Cardiac septum (tissue), 1 donor: ENCODE measurements at places on chromosomes 12 and 14. TPM values are rescaled to one million over a fixed set of nuclear protein-coding genes. Genes with fewer than 3 reads are reported as not detected.

AEBP2 gene
- total RNA-seq = 27.2 TPM

MYH6 gene
- 170 TPM for total RNA-seq

EIF2S3B gene
- total RNA-seq = 0.62 TPM

MGAT4C gene
- total RNA-seq = 0.59 TPM

FGF23 gene
- total RNA-seq = 0.46 TPM

TAS2R42 gene
- not detected for total RNA-seq

SLC38A4 gene
- total RNA-seq = not detected

SLC4A8 gene
- 0.86 TPM for total RNA-seq

STYK1 gene
- 0.16 TPM for total RNA-seq

GRCh38 chr14:47657143-47657542 is 18.3 kb downstream of the MDGA2 start:
- DNase-seq = no peak

GRCh38 chr12:27615331-27615891 is 80.8 kb upstream of the REP15 start:
- no peak for DNase-seq

- no peak for DNase-seq
These were observed 17.4 kb downstream of the PAWR start for GRCh38 chr12:79673354-79673753.

- no peak for DNase-seq
These were observed 1482.5 kb upstream of the TMEM132C start for GRCh38 chr12:126784328-126784921.

- no peak for DNase-seq
These were observed 40.3 kb downstream of the TIMELESS start for GRCh38 chr12:56408799-56409417.

- DNase-seq = no peak
These were observed 4.4 kb downstream of the WNT1 start for GRCh38 chr12:48982397-48983080.

DNA sequence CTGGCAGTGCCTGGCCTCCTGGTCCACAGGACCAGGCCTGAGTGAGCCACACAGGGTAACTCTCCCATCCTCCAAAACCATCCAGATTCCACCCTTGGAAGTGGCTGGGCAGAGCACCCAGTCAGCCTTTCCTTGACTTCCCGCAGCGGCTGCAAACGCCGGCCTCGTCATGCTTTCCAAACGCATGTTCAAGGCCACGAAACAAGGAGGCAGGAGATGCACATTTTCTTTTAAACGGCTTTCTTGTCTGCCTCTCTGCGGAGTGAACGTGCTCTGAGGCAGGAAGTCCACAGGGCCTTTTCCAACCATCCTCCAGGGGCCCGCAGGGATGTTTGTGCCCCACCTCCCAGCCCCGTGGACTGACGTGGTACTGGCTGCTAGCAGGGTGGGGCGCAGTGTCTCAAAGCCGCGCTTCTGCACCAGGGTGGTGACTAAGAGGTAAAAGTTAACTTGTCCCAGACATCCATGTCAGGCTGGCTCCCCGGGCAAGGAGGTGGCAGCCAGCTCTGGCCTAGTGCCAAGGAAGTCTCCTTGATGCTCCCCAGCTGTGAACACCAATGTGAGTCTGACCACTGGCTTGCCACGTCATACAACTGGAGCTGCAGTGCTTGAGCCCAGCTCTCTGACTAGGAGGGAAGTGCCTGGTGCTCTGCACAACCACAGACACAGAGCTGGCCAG is 45.0 kb downstream of the KCNA5 start:
- no peak for DNase-seq

DNA sequence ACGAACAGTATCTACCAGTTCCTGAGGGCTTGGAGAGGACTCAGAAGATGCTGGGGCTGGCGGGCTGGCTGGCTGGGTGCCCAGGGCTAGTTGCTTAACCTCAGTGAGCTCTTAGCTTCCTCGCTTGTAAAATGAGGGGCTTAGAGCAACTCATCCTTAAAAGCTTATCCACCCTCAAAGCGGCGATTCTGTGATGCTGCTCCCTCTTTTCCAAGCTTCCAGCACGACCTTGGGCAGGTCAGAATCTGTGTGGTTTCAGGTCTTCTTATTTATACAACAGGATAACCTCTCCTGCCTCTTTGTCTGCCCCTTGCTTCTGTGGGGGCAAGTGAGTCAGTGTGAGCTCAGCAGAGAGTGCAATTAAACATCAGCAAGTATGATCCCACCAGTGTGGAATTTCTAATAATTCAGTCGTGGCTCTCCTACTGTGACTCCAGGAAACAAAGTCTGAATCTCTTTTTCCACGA is 281.8 kb downstream of the KSR2 start:
- no peak for DNase-seq

DNA sequence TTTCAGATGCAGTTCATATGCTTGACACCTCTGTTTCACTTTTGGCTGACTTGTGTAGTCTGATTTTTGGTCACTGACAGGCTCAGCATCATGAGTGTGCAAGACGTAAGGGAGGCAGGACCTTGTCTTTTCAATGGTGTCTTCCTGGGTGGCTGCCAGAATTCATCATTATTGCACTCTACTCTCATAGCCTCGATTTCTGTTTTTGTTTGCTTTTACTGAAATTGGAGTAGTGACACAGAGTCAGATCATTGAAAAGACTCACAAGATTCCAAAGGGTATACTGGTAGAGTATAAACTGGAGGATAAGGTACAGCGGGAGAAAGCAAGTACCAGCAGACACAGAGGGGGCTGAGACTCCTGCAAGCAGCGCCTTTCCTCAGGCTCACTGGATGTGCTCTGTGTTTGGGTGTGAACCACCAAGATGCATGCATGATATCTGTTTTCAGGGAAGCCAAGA is 126.3 kb upstream of the FGD4 start:
- DNase-seq = no peak

GRCh38 chr12:95940514-95940913 is 1.9 kb downstream of the CCDC38 start:
- DNase-seq = no peak

DNA sequence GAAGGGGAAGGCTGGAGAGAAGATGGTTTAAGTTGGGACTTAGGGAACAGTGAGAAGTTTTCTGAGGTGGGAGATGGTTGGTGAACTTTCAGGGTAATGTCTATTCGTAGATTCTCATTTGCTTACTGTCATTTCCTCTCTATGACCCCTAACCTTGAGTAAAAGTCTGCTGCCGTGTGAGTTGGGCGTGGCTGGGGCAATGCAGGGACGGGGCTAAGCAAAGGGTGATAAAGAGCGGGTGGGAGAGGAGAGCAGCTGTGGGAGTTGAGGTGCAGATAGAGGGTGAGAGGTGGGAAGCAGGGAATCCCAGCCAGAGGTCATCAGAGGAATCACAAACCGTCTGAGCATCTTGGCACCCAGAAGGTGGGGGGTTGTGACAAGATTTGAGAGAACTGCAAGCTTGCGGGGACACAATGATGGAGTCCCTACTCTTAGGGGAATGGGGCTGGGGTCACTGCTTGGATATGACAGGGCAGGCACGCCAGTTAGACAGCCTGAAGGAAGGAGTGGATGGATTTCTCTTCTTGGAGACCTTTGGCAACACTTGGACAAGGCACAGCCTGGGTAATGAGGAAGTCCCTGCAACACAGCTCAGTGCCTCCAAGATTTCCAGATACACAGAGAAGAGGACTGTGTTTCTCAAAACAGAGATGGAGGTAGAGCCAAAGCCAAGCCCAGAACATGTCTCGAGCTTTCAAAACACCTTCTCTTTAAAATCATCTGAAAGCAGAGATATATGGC is 45.9 kb upstream of the CTDSP2 start:
- no peak for DNase-seq

GRCh38 chr12:121796855-121797751 is 3.6 kb upstream of the RHOF start:
- DNase-seq = peak; percentile 96

DNA sequence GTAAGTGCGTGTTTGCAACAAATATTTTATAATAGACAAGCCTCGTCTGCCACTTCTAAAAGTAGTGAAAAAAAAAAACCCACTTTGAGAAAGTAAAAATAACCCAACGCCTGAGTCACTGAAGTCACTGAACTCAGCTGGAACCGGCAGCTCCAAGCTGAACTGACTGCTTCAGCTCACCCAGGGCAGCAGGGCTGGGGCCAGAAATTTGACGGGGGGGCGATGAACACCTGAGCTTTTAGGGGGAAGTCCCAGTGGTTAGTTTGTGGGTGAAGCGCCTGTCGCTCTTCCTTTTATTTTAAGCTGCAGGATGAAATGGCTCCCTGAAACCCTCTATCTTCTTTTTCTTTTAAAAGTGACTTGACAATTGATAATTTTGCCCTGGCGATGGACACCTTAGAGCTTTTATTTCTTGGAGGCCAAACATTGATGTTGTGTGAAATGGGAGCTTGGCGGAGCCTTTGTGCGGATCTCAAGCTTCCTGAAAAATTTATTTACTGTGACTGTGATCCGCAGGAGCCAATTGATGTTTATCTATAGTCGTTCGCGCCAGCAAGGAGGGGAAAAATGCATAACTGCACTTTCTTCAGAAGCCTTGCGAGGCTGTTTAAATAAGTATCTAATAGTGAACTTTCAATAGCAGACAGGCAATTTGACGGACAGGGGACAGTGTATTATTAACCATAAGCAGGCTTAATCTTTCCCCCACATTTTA is 173.2 kb upstream of the MYL2 start:
- no peak for DNase-seq

GRCh38 chr12:93018610-93019009 is 89.5 kb upstream of the EEA1 start:
- DNase-seq = no peak

- no peak for DNase-seq
These were observed 59.7 kb downstream of the TRPV4 start for GRCh38 chr12:109773384-109774011.

GRCh38 chr12:28027328-28027727 is 54.8 kb upstream of the PTHLH start:
- DNase-seq = no peak

GRCh38 chr12:124583854-124584253 is 16.4 kb upstream of the NCOR2 start:
- no peak for DNase-seq

DNA sequence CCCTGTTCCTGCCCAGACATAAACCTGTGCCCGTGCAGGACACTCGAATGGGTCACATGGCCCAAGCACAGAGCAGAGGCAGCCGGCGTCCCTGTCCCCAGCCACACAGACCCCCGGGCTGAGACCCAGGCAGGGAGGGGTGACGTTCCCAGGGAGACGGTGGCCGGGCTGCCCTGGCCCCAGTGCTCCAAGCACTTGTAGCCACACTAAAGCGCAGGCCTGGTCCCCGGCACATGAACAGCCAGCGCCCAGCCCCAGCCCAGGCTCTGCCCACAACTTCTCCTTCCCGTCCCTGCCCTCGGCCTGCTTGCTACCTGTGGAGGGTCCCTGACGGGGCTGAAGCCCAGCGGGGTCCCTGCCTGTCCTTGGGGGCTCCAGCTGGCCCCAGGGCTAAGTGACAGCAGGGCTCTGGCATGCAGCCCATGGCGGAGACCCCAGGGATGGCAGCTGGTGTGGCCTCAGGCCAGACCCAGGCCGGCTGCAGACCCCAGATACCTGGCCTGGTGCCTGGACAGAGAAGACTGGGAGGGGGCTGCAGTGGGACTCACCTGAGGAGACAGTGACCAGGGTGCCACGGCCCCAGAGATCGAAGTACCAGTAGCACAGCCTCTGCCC is 338.4 kb downstream of the TMEM121 start:
- DNase-seq = peak; percentile 58

GRCh38 chr14:101458741-101459550 is 102.3 kb upstream of the DIO3 start:
- DNase-seq = peak; percentile 54

- no peak for DNase-seq
These were observed 17.7 kb downstream of the ERP27 start for GRCh38 chr12:14920475-14921126.

DNA sequence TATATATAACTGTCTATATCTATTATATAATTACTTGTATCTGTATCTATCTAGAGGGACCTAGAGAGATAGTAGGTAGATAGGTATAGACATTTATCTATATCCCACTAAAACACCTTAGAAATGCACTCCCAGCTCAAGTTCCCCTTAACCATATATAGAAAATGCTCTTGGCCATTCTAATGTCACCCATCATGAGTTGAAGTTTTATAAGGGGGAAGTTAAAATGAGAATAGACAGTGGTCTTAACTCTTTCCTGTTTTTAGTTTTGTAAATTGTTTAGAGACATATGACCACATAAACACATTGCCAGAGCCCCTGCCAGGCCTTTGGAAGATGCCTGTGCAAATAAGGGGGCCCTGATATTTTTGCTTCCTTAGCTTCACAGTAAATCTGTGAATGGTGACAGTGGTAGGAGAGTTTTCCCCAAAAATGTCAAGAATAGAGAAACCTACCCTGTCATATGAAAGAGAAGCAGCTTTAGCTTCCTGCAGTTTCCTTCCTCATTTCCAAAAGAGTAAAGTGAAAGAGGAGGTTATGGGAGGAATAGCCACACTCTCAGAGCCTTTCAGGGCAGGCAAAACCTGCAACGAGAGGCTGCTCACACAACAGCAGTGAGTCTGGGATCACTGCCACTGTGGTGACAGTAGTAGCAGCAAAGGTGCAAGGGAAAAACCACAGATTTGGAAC is 45.5 kb downstream of the MGST1 start:
- DNase-seq = no peak

DNA sequence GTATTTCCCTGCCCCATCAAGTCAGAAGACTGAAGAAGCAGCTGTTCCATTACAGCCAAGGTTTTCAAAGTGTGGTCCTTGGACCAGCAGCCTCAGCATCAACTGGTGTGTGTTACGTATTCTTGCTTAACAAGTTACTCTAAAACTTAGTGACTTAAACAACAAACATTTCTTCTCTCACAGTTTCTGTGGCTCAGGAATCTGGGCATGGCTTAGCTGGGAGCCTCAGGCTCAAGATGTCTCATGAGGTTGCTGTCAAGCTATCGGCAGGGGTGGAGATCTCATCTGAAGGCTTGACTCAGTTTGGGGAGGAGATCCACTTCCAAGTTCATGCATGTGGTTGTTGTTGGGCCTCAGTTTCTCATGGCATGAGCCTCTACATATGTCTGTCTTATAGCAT is 174.5 kb downstream of the KTN1 start:
- no peak for DNase-seq

DNA sequence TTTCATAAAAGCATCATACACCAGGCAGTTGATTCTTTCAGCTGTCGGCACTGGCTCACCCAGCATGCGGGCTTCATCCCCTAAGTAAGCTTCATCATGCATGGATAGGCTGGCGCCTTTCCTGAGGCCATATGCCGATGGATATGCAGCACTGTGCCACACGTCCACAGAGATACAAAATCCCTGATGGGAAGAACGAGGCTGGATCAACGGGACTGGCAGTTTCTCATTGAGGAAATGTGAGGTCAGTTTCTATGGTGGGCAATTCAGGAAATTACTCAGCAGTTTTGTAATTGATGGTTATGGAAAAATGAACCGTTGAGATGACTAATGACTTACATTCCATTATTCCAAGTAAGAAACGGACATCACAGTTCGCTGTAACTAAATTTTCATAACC is 453.8 kb downstream of the TMEM121 start:
- no peak for DNase-seq

GRCh38 chr12:7129287-7129871 is 690 bp upstream of the RBP5 start:
- DNase-seq = no peak
